ENCODE measurements at places on chromosomes 12 and 14. TPM values are rescaled to one million over a fixed set of nuclear protein-coding genes. Genes with fewer than 3 reads are reported as not detected.

- no peak for DNase-seq
Measured at GRCh38 chr14:50362764-50363713, 33.6 kb downstream of the CDKL1 start.

DNA sequence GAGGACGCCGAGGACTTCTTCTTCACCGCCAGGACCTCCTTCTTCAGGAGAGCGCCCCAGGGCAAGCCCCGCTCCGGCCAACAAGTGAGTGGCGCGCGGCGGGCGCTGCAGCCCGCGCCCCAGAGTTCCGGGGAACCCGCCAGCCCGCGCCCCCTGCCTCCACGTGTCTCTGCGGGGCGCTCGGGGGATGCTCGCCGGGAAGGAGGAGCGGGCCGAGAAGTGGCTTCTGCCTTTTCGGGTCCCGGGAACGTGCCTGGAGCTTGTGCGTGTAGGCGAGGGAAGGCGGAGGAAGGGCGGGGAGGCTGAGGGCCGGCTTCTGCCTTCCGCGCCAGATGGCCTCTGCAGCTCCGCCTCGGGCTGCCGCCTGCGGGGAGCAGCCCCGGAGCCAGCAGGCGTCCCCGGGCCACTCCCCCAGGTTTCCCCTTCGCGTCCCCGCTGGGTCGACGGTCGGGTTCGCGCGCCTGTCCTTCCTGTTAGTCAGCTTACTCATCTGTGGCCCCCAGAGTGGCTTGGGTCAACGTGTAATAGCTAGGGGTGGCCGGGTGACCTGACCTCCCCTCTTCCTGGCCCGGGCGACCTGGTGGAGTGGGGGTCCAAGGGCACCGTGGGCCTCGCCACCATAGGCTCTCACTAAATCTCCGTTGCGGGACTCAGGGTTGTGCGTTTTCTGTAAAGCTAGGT, 505 bp downstream of the RASSF3 start:
- DNase-seq, result no peak

GRCh38 chr14:81633496-81633895, 99.8 kb upstream of the SEL1L start:
- DNase-seq, result no peak

DNA sequence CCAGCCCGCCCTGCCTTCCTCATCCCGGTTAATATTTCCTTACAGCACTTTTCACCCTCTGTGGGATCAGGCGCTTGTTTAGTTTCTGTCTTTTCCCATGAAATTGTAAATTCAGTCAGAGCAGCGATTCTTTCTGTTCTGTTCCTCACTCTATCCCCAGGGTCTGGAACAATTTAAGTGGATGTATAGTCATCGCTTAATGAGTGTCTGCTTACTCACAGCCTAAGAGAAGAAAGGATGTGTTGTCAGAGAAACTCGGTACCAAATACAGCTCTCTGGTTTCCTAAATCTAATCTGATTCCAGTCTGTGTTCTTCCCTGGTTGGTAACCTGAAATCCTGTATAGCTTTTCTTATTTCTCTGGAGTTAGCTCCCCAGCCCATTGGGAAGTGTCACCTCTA, 44.9 kb downstream of the FOS start:
- no peak for DNase-seq

GRCh38 chr14:104883681-104884361, 18.8 kb downstream of the CEP170B start:
- DNase-seq, result no peak

DNA sequence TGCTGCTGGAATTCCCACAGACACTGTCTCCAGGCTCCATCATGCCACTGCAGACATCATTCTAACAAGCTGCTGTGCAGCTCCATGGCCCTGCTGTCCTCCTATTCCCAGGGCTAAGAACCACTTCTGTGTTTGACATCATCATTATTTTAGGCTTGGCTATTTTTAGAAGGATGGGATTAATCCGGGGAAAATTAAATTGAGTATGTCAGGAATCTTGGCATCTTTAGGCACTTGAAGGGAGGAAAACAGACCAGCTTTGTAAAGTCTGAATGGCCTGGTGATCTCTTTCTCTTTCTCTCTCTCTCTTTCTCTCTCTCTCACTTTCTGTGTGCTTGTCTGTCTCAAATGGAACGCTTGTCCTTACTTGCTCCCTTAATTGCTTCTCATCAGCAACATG, 568.3 kb upstream of the FLRT2 start:
- DNase-seq, result no peak

DNA sequence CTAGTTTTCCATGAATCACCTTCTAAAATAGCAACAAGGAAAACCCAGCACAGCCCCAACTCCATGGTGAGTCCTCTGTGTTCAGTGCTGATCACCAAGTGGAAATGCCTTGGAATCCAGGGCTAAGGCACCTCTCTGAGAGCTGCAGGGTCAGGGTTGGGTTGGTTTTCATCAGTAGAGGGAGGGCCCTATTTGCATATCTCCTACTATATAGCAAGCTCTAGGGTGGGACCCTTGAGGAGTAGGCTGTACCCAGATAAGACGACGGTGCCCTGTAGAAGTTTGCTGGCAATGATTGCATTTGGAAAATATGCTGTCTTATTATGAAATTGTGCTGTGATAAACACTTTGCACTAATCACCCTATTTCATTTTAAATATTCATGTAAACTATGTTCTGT, 1011.8 kb downstream of the TMEM121 start:
- no peak for DNase-seq

DNA sequence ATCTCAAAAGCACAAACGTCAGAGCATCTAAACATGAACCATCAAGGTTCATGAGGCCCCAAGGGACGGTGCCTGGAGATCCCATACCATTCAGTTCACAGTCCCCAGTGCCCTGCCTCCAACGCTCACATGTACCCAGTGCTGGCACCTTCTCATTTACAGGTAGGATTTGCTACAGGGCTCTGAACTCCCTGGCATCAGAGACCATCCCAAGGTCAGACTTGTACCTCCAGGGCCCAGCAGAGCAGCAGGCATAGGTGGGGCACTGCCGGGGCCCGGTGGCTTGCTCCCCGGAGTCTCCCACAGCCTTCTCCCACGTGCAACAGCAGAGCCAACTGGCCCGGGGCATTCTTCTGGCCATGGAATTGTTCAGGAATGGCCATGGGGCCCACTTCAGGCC, 114.8 kb downstream of the BCL11B start:
- DNase-seq, result peak; percentile 33

GRCh38 chr12:55057481-55057880, 37.7 kb downstream of the NEUROD4 start:
- no peak for DNase-seq

GRCh38 chr14:102893452-102893851, 29.0 kb upstream of the AMN start:
- DNase-seq, result no peak

Gene LRP1-AS
- not detected for total RNA-seq

Gene FAIM2
- total RNA-seq, result 0.64 TPM

Gene FSCB
- total RNA-seq, result not detected

Gene OTUB2
- total RNA-seq, result 1.6 TPM

Gene KRT78
- not detected for total RNA-seq

Data from breast epithelium (tissue), 4 donors.